Activated CD4-positive, CD25-positive, alpha-beta regulatory T cell (primary cell): ENCODE measurements at places on chromosomes 3 and 15.

- no peak for DNase-seq
These were observed 306.8 kb downstream of the NTRK3 start for GRCh38 chr15:87949575-87950223.

- no peak for DNase-seq
These were observed 39.2 kb downstream of the RAB27A start for GRCh38 chr15:55250392-55250791.

DNA sequence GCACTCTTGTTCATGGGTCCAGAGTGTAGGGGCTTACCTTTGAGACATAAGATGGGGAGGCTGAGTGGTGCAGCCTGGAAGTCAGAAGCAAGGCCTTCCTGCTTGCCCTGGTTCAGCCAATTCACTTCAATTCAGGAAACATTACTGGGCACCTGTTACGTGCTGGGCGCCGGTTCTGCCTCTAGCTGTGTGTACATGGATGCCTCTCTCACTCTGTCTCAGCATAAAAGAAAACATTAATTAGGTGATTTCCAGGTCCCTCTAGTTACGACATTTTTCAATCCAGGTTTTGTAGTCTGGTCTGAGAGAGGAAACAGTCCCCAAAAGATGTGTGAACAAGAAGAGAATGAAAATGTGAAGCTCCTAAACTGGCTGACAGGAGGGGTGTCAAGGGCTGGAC lies 1.2 kb downstream of the RTP1 start:
- DNase-seq: no peak

- DNase-seq: no peak
These were observed 613.6 kb upstream of the CBLB start for GRCh38 chr3:106482451-106482850.

- DNase-seq: no peak
These were observed 24.1 kb upstream of the RORA start for GRCh38 chr15:61253186-61253585.

DNA sequence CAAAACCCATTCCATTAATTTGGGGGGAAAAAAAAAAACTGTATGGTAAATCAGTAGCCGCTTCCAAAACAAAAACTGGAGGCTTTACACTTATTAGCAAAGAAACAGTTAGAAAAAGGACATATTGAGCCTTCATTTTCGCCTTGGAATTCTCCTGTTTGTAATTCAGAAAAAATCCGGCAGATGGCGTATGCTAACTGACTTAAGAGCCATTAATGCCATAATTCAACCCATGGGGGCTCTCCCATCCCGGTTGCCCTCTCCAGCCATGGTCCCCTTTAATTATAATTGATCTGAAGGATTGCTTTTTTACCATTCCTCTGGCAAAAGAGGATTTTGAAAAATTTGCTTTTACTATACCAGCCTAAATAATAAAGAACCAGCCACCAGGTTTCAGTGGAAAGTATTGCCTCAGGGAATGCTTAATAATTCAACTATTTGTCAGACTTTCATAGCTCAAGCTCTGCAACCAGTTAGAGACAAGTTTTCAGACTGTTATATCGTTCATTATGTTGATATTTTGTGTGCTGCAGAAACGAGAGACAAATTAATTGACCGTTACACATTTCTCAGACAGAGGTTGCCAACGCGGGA lies 9.4 kb upstream of the RPL24 start:
- no peak for DNase-seq

GRCh38 chr3:53161820-53162671 lies 1.0 kb downstream of the PRKCD start:
- DNase-seq: peak; percentile 32

DNA sequence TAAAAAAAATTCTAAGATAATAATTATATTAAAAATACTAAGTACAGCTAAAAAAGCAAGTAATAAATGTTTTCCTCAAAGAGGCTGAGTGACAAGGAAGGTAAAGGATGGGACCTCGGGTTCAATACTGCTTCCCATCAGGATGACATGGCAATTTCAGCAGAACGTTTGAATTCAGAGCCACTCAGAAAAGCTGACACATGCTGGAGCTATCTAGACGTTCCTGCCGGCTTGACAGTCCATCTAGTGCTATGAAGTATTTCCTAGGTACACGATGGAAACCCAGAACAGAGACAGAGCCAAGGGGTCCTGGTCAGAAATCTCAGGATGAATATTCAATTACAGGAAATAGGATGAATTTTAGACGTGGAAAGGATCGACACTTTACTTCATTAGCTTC lies 361.8 kb downstream of the FGF12 start:
- no peak for DNase-seq

- no peak for DNase-seq
These were observed 322 bp upstream of the P3H2 start for GRCh38 chr3:190121061-190121377.

GRCh38 chr3:183369117-183369516 lies 59.3 kb downstream of the MCF2L2 start:
- no peak for DNase-seq

- no peak for DNase-seq
These were observed 355.4 kb downstream of the FGF12 start for GRCh38 chr3:192371870-192372400.

- no peak for DNase-seq
These were observed 111.7 kb downstream of the NUP210 start for GRCh38 chr3:13308380-13308801.

GRCh38 chr3:182710557-182711157 lies 82.6 kb upstream of the ATP11B start:
- no peak for DNase-seq
